ENCODE measurements at places on chromosomes 1 and 21.

- no peaks in the 10 kb centered on the region for H3K27me3 ChIP-seq
- DNase-seq = no peak
- no peak overlapping the region for H3K4me3 ChIP-seq
- H3K36me3 ChIP-seq = no peaks in the 10 kb centered on the region
- H3K4me1 ChIP-seq = no peaks in the 10 kb centered on the region
Observed at GRCh38 chr1:106290805-106291501, 765.5 kb upstream of the PRMT6 start.

GRCh38 chr1:47562799-47563198, 125.0 kb downstream of the FOXD2 start:
- H3K4me1 ChIP-seq = no peaks in the 10 kb centered on the region
- no peak for DNase-seq
- peaks cover 3% of the 10 kb centered on the region for H3K27me3 ChIP-seq

DNA sequence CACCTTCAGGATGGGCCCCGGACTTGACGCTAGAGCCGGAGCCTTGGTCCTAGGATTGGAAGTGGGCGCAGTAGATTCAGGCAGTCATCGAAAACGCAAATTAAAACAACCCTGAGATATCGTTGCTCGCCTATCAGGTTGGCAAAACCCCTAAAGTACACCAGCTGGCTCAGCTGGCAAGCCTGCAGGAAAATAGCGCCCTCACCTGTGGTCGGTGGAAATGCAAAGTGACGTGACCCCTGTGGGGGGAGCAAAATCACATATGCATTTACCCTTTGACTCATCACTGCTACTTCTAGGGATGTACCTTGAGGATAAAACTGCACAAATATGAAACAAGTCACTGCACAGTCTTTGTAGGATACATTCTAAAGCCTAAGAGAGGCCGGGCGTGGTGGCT, 170.3 kb upstream of the TMEM51 start:
- H3K4me3 ChIP-seq = no peak overlapping the region
- H3K27ac ChIP-seq = no peak overlapping the region
- DNase-seq = no peak
- H3K27me3 ChIP-seq = no peaks in the 10 kb centered on the region

- H3K27me3 ChIP-seq = no peaks in the 10 kb centered on the region
- peaks cover 5% of the 10 kb centered on the region for H3K4me1 ChIP-seq
- H3K4me3 ChIP-seq = no peak overlapping the region
- no peak for DNase-seq
- no peaks in the 10 kb centered on the region for H3K36me3 ChIP-seq
- H3K27ac ChIP-seq = no peak overlapping the region
Observed at GRCh38 chr1:203556047-203556851, 62.3 kb downstream of the OPTC start.
